H7 (cell line): ENCODE measurements at places on chromosomes 12 and 14.

- no peak for DNase-seq
Observed at GRCh38 chr14:73014105-73014504, 12.8 kb downstream of the ZFYVE1 start.

DNA sequence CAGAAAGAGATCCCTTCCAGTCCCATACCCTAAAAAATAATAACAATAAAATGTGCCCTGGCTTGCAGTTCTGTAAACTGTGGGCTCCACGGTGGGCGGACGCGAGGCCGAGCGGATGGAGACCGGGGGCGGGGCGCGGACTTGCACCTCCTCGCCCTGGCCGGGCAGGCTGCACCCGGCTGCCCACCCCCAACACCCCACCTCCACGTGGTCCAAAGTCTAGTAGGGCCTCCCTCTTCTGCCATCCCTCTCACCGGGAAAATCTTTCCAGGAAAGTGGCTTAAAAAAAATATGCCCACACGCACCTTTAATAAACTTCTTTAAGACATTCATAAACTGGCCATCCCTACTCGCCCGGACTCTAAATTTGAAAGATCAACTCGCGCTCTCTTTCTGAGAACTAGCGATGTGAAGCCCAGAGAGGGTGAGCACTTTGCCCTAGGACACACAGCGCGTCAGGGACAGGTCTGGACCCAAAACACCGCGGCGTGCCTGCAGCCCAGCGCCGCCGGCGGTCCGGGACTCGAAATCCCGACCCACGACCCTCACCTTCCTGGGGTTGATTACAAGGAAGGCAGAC lies 1.9 kb upstream of the BCL11B start:
- peak; percentile 70 for DNase-seq

DNA sequence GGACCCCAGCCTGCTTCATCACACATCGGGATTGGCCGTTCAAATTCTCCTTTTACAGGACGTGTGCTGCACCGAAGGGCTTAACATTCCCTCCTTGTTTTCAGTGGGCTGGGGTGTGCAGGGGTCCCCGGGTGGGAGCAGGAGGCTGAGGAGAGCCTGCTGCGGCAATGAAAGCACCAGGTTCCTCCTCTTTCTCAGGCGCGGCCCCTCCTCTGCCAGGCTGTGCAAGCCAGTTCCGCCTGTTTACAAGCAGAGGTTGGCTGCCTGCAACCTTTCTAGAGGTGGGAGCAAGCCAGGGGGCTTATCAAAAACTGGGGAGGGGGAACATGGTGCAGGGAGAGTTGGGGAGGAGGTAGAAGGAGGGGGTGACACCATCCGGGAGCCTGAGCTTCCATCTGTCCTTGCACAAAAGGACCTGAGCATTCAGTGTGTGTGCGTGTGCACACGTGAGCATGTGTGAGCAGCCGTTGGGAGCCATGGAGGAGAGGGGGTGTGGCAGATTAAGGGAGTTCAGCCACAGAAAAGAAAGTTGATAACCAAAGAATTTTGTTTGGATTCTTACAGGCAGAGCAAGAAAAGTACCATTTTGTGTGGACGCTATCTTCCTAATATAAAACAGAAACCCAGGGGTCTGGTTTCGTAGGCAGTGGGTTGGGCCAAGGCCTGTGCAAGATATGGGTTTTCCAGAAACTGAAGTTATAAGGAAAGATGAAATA lies 108.8 kb upstream of the RFLNA start:
- DNase-seq = no peak

- DNase-seq = no peak
Observed at GRCh38 chr14:61104358-61104757, 123.3 kb downstream of the SLC38A6 start.

DNA sequence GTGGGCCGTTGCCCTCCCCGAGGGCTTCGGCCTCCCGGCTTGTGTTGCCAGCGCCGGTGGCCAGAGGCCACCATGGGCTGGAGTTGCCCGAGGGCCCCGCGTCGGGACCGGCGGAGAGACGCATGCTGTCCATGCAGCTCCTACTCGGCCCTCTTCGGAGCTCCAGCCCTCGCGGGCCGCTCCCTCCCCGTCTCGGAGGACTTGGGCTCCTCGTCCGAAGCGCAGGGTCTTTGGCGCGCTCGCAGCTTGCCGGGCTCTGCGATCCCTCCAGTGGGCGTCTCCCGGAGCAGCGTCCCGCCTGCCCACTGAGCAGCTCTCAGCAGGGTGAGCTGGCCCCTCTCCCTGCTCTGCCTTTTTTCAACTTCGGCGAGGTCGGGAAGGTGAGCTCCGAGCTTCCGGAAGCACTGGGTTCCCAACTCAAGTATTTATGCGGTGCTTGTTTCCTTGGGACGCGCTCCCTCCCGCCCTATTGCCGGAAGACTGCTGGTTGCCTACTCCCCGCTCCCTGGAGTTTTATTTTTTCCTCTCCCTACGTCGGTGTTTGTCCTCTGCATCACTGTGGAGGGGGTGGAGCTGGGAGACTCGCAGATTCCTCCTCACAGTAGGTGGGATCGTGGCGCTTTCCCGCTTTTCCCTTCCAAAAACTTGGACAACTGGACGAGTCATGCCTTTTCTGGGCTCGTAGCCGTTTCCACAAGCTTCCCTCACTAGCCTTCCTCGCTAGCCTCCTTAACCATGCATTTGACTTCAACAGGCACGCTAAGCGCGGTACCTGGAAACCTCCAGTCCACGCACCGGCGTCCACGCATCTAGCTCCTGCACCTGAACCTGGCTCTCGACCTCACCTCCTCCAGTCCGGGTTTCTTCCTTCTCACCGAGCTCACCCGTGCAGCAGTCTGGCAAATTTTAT lies at the start of gene AVPR1A:
Gene AVPR1A, minus strand, starts transcription at position 489 of the 910 bp plus-strand sequence. Its CDS starts 365 bp downstream, at position 124.
- DNase-seq = peak; percentile 78

DNA sequence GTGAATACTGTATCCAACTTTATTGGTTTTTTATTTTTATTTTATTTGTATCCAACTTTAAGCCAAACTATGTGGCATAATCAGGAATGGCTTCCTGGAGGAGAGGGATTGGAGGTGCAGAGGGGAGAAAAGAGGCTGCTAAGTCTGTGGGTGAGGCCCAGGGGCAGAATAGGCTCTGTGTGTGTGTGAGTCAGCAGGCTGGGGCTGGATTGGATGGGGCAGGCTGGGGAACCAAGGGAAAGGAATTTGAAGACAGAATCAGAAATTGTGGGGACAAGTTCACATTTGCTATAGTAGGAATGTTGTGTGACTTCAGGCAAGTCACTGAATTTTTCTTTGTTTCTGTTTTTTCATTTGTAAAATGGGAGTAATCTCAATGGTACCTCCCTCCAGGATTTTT lies 12.8 kb upstream of the RILPL1 start:
- no peak for DNase-seq

DNA sequence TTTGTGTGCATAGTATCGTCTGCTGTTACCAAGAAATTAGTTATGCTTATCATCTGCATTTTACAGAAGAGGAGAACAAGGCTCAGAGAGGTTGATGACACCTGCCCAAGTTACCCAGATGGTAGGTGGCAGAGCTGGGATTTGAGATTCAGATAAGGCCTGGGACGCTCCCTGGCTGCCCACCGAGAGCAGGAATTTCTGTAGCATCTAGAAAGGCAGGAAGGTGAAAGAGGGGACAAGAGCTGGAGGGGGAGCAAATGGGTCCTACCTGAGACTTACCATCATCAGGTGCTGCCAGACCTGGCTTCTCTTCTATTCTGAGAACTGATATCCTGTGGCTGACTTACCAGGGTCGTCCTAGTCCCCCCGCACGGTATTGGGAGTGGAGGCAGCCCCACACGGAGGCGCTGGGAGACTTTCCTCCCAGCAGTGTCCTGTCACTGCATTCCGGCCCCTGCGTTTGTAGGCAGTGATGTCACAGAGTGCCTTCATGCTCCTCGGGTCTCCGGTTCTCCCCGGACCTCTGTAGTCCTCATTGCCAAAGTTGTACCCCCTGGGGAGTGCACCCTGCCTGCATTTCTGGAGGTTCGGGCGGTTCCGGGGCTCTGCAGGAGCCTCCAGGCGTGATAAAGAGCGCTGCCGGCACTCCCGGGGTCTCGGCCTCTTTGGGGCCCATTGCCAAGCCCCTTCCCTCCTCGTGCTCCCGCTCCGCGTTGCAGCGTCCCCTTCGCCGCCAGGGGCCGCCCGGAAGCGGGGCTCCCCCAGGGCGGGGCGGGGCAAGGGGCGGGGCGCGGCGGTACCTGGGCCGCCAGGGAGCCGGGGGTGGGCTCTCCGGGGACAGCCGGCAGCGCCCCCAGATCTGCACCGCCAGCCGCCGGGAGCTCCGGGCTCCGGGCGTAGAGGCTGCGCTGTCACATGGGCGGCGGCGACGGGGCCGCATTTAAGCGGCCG lies at the start of gene CABP1:
Gene CABP1, plus strand, starts transcription at position 856 of the 951 bp plus-strand sequence. Its CDS starts 60 bp downstream, at position 916.
- DNase-seq = peak; percentile 98

- no peak for DNase-seq
Observed at GRCh38 chr12:106073179-106073578, 65.6 kb downstream of the NUAK1 start.
